Sigmoid colon (tissue), 7 donors: ENCODE measurements at places on chromosomes 4 and X. TPM values are rescaled to one million over a fixed set of nuclear protein-coding genes. Genes with fewer than 3 reads are reported as not detected.
A peak's percentile ranks its signal among the peaks of the same experiment; 100 is the strongest.

DNA sequence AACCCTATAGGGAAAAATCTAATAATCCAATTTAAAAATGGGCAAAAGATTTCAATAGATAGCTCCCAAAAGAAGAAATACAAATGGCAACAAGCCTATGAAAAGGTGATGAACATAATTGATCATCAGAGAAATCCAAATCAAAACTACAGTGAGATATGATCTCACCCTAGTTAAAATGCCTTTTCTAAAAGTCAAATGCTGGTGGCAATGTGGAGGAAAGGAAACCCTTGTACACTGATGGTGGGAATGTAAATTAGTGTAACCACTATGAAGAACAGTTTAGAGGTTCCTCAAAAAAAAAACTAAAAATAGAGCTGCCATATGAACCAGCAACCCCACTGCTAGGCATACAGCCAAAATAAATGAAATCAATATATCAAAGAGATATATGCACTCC, 44.5 kb downstream of the STPG2 start:
- DNase-seq: no peak

- DNase-seq: no peak
These were observed 9.2 kb downstream of the PALLD start for GRCh38 chr4:168506014-168506413.

DNA sequence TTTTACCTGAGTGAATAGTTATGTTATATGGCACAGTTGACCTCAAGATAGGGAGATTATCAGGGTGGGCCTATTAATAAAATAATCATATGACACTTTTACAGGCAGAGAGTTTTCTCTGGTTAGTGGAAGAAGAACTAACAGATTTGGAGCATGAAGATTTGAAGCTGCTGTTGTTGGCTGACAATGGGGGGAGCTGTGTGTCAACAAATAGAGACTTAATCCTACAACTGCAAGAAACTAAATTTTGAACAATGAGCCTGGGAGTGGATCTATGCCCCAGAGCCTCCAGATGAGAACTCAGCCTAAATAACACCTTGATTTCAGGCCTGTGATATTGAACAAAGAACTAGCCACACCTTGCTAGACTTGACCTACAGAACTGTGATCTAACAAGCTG, 7.2 kb upstream of the CCSER1 start:
- DNase-seq: no peak

The PABPC1L2B gene
- total RNA-seq: not detected

The WAS gene
- total RNA-seq: 5.2 TPM

DNA sequence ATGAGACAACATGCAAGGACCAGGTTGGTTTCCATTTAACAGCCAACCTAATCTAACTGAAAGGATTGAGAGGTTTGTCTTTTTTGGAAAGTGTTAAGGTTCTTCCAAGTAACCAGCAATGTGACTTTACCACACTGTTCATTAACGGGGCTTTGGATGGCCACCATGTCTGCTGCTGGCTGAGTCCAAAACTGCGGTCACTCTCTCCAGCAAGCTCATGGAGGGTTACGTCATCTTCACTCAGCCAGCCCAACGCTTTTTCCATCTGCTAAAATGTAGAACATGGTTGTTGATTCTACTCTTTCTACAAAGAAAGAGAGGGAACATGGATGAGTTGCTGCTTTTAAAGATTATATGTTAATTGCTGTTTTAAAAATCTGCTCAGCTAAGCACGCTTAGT, 11.0 kb downstream of the PKD2 start:
- peak; percentile 89 for DNase-seq
